ENCODE measurements at places on chromosomes 16 and 17.

DNA sequence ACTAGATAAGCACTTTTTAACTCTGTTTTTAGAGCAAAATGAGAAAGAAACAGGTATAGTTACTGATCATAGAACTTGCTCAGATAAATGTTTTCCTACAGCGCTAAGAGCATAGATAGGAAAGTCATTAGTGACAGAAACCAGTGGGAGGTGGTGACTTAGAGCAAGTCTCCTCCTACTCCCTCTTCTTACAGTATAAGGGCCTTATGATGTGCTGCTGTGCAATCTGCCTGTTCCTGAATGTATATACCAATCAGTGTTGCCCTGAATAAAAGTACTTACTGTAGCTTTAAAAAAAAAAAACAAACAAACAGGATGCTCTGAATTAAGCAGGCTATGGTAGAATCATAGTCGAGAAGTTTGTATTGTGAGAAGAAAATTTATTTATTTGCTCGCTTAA, 23.3 kb upstream of the RASL10B start:
- no peak for DNase-seq

GRCh38 chr17:8948462-8948861, 17.0 kb downstream of the PIK3R5 start:
- no peak for DNase-seq

DNA sequence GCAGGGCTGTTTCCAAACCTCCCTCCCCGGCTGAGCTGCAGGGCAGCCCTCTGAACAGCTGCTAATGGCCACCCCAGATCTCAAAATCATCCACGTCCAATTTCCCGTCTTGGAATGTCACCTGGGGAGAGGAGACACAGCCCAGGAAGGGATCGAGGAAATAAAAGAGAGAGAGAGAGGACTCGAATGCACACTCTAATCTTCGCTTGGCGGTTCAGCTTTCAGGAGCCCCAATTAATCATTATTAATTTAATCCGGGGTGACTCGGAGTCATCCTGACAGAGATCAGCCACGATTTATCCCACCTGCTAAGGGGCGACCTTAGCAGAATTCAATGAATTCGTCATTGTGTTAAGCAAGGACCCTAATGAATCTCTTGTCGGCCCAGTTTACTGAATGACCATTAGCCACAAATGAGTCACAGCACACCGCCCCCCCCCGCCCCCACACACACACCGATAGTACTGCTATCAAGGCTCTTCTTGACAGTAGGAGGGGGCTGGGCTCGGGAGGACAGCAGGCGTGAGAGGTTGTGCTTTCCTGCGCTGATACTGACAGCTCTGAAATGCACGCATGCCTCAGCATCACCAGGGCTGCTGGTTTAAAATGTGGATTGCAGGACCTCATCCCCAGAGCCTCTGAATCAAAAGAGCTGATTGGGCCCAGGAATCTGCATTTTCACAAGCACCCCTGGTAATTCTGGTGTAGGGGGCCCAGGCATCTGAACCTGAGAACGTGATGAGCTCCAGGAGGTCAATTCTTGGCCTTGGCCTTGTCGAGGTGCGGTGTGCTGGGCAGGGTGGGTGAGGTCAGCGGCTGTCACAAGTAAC, 190.0 kb upstream of the CIBAR2 start:
- no peak for DNase-seq

- DNase-seq: no peak
Measured at GRCh38 chr16:5541356-5541755, 443.8 kb upstream of the EEF2KMT start.

DNA sequence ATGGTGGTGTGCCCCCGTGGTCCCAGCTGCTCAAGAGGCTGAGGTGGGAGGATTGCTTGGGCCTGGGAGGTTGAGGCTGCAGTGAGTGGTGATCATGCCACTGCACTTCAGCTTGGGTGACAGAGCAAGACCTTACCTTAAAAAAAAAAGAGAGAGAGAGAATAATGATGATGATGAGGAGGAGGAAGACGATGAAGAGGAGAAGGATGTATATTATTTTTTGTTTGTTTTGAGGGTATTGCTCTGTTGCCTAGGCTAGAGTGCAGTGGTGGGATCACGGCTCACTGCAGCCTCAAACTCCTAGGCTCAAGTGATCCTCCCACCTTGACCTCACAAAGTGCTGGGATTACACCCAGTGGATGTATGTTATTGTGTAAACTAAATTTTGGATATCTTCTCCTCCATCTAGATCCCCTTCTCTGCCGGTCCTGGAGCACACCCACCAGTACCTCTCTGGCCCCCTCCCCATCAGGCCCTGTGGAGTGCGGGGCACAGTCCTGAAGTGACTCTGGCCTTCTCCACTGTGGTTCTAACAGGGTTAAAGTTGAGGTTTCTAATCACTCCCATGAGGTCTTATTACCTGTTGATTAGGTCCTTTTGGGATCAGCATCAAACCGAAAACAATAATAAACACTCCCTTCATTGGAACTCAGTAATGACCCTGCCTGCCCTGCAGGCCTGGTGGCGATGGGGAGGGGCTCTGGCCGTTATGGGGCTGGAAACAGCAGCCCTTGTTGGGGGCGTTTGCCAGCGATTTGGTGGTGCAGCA, 60.5 kb upstream of the ZFHX3 start:
- no peak for DNase-seq

- DNase-seq: no peak
Measured at GRCh38 chr17:32518646-32519227, 31.9 kb downstream of the CDK5R1 start.

- peak; percentile 80 for DNase-seq
Measured at GRCh38 chr16:84819644-84820304, at the start of gene CRISPLD2. TSS of gene CRISPLD2 (plus strand) at chr16:84819985. CDS start at chr16:84838496, 18,511 bp downstream.

GRCh38 chr17:42009170-42009569, 8.1 kb downstream of the DNAJC7 start:
- no peak for DNase-seq

GRCh38 chr16:56776562-56776961, 46.6 kb downstream of the NUP93 start:
- DNase-seq: no peak

DNA sequence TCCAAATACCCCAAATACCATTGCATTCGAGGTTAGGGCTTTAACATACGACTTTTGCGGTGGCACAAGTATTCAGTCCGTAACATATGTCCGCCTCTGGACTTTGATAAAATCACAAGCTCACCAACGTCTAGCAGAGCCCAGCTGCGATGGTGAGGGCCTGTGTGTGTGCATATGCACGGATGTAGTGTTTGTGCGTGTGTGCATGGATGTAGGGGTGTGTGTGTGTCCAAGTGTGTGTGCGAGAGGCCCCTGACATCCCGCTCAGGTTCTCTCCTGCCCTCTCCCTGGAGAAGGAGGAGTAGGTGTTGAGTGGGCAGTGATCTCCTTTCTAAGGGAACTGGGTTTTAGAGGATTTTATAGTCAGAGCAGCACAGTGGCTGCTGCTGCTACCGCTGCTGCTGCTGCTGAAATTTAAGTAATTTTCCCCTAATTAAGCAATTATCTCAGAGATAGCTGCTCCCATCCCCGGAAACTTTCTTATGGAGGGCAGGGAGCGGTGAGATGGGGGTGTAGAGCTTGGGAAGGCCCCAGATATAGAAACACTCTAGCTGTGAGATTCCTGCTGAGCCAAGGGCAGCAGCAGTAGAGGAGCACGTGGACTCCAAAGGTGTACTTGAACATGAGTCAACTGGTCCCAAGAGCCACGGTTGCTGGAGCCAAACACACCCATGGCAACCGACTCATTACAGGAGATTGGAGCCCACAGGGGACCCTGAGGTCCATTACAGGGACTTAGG, 121.7 kb upstream of the SDK2 start:
- DNase-seq: no peak

DNA sequence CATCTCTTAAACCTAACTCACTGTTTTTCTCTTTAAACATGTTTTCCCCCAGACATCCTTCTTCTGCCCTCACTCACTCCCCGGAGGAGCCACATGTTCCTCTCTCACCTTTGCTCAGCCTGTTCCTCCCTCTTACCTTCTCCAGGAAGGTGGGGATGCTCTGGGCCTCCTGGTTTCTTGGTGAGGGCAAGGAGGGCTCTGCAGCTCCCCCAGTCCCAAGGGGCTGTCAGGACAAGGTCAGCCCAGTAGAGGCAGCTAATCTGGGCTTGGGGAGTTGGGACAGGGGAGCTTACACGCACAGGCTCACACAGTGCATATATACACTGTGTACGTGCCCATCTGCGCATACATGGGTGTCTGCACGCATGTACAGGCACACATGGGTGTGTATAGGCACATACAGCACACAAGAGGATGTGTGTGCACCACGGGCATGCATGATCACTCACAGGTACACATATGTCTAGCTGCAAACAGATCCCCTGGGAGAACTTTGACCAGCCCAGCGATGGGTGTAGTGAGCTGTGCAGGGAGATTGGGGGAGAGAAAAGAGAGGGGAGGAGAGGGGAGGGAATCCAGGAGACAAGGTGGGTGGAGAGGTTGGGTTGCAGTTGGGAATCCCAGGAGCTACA, 28.6 kb upstream of the SPNS3 start:
- DNase-seq: no peak

DNA sequence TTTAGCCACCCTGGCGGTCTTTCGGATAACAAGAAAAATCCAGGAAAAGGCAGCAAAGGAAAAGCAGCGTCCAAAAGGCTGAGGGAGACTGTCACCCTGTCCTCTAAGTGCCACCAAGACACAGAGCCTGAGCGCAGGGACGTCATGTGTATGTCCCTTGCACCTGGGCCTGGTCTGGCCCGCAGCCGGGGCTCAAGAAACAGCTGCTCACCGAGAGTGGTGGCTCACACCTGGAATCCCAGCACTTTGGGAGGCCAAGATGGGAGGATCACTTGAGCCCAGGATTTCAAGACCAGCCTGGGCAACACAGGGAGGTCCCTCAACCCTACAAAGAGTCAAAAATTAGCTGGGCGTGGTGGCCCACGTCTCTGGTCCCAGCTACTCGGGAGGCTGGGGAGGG, 9.2 kb upstream of the MEAK7 start:
- DNase-seq: no peak

DNA sequence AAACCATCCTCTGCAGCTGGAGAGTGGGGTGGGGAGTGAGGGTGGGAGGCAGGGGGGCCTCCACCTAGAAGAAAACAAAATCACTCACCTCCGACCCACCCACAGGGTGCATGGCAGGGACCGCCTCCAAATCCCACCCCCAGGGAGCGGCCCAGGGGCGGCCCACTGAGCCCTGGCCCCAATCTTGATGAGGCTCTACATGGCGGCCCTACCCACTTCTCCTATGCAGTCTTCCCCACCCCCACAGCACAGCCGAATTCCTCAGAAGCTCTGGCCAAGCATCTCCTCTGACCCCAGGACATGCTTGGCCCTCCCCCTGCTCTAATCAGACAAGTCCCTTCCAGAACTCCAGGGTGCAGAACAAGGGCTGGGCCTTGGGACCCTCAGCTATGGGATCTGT, 18.2 kb upstream of the FASN start:
- no peak for DNase-seq

Measured in omental fat pad (tissue), 4 donors.